ENCODE measurements at places on chromosomes 2 and 18. TPM values are rescaled to one million over a fixed set of nuclear protein-coding genes. Genes with fewer than 3 reads are reported as not detected.

The ZNF24 gene
- total RNA-seq = 55.2 TPM

The MGAT4A gene
- 80.6 TPM for total RNA-seq

DNA sequence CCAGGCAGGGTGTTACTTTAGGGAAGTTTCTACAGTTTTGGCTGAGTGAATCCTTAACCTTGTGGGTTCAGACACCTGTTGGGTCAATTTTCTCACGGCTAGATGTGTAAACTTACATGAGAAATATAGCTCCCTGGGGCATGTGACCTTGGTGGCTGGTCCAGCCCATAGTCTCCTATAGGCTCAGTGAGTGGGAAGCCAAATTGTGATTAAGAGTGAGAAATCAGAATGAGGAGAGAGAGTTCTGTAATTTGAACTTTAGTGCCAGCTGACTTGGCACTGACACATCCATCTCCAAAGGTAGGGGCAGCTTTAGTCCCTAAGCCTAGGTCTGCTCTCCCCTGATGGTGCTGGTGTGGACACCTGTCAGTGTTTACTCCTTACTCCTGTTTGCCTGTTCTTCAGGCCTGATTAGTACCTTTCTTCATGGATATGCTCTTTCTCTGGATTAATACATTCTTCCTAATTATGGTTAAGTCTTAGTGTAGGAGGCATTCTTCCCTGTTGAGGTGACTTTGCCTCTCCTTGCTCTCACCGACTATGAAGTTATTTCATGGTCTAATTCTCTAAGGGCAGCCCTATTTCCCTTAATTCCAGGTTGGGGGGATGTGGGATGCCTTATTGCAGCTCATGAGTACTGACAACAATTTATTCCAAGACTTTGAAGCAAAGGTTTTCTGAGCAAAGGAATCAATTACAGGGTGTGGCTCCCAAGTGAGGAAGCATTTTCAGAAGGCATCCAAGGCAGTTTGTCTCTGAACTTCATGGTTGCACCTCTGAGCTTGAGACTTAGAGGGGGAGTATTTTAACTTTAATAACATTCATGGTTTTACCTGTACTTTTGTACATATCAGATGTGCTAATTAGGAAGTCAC lies 177.3 kb downstream of the DYSF start:
- peaks cover 20% of the 10 kb centered on the region for H3K27me3 ChIP-seq
- no peak for DNase-seq
- no peak overlapping the region for H3K27ac ChIP-seq
- H3K4me1 ChIP-seq = no peaks in the 10 kb centered on the region
- H3K4me3 ChIP-seq = no peak overlapping the region

GRCh38 chr2:54038835-54039234 lies 68.0 kb upstream of the PSME4 start:
- no peaks in the 10 kb centered on the region for H3K27me3 ChIP-seq
- H3K27ac ChIP-seq = no peak overlapping the region
- DNase-seq = no peak
- no peaks in the 10 kb centered on the region for H3K4me1 ChIP-seq

- DNase-seq = no peak
- peak overlapping the region; percentile 99 for H3K4me3 ChIP-seq
- peaks cover 4% of the 10 kb centered on the region for H3K36me3 ChIP-seq
- H3K27ac ChIP-seq = no peak overlapping the region
- H3K27me3 ChIP-seq = no peaks in the 10 kb centered on the region
These were observed 1.0 kb upstream of the FAHD2A start for GRCh38 chr2:95401480-95401879.

GRCh38 chr2:236862526-236862925 lies 223.2 kb upstream of the COPS8 start:
- H3K4me3 ChIP-seq = no peak overlapping the region
- H3K27ac ChIP-seq = no peak overlapping the region
- DNase-seq = no peak

The RNF181 gene
- total RNA-seq = 117 TPM

The FOXD4L1 gene
- total RNA-seq = 0.18 TPM

GRCh38 chr18:48683197-48683596 lies 144.4 kb downstream of the CTIF start:
- H3K27me3 ChIP-seq = no peaks in the 10 kb centered on the region
- peaks cover 3% of the 10 kb centered on the region for H3K4me1 ChIP-seq
- H3K4me3 ChIP-seq = no peak overlapping the region
- no peaks in the 10 kb centered on the region for H3K36me3 ChIP-seq

- H3K27me3 ChIP-seq = no peaks in the 10 kb centered on the region
- no peak overlapping the region for H3K4me3 ChIP-seq
- no peaks in the 10 kb centered on the region for H3K4me1 ChIP-seq
- no peak for DNase-seq
These were observed 826 bp downstream of the KCNE4 start for GRCh38 chr2:223052548-223053483.

The PAX8 gene
- total RNA-seq = 1.7 TPM

DNA sequence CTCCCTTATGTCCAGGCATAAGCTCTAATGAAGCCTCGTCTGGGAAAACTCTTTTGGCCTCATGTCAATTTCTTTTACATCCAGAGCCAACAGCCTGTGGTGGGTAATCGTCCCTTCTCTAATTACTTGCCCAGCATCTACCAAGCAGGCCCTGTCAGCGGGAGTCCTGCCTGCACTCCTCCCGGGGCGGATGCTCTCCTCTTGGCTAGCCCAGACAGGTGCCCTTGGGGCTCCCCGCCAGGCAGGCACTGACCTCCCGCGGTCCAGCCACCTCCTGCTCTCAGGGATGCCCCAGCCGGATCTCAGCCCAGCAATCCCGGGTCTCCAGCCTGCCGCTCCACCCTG lies 74.2 kb downstream of the NCAPH start:
- no peaks in the 10 kb centered on the region for H3K36me3 ChIP-seq
- H3K27ac ChIP-seq = no peak overlapping the region
- H3K4me3 ChIP-seq = no peak overlapping the region
- no peak for DNase-seq

DNA sequence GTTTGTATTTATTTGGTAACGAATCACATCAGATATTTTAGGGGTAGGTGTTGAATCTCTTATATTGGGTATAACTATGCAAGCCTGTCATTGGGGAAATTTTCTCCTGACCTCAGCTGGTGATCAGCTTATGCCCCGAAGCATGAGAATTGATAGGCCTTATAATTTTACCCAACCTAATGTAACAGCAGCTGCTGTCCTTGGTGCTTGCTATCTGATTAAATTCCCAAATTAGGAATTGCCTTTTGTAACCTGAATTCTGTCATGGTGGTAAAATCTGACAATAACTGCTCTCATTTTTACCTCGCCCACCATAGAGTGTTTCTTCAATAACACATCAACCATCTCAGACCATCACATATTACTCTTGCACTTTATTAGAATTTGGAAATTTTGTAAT lies 1542.6 kb upstream of the PIK3C3 start:
- no peaks in the 10 kb centered on the region for H3K36me3 ChIP-seq
- no peaks in the 10 kb centered on the region for H3K4me1 ChIP-seq
- DNase-seq = no peak
- no peak overlapping the region for H3K27ac ChIP-seq

GRCh38 chr2:237195396-237196120 lies 109.9 kb downstream of the COPS8 start:
- no peak for DNase-seq
- no peaks in the 10 kb centered on the region for H3K4me1 ChIP-seq
- no peaks in the 10 kb centered on the region for H3K36me3 ChIP-seq
- peaks cover 22% of the 10 kb centered on the region for H3K27me3 ChIP-seq
- no peak overlapping the region for H3K27ac ChIP-seq

DNA sequence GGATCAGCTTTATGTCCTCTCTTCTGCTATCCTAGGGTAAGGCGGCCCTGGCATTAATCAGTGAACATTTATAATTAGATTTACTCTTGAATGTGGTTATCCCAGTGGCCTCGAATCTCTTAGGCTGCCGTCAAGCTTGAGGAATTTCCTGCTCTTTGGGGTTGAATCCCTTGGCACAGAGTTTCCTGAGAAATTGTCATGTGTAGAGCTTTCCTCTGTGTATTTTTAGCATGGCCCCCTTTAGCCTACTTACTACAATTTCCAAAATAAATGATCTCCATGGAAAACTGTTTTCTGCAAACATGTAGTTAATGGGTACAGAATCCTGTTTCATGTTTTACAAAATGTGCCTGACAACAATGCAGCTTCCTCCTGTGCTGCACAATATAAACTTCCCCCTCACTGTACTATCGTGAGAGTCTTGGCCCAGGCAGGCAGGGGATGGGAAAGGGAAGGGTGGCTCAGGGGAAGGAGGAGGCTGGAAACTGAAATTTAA lies 18.1 kb downstream of the NCAPH start:
- H3K36me3 ChIP-seq = peaks cover 75% of the 10 kb centered on the region
- H3K27me3 ChIP-seq = no peaks in the 10 kb centered on the region
- no peak for DNase-seq
- H3K27ac ChIP-seq = no peak overlapping the region
- no peak overlapping the region for H3K4me3 ChIP-seq

DNA sequence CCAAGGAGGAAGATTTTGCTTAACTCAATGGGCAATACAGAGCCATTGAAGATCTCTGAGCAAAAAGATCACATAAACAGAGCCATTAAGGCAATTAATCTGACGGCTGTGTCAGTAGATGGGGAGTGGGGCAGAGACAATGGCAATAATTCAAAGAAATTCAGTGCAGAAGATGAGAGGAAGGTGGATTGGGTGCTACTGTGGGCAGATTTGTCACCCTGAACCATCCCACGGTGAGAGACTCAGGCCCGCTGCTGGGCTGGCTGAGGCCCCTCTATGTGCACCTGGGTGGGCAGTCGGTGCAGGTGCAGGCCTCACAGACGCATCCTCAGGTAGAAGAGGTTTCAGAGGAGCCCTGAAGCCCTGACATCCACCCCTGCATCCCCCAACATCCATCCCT lies 458.6 kb downstream of the EIPR1 start:
- no peaks in the 10 kb centered on the region for H3K36me3 ChIP-seq
- no peak for DNase-seq
- H3K4me3 ChIP-seq = no peak overlapping the region
- H3K27me3 ChIP-seq = no peaks in the 10 kb centered on the region

- peaks cover 1% of the 10 kb centered on the region for H3K27me3 ChIP-seq
- DNase-seq = no peak
- H3K4me1 ChIP-seq = no peaks in the 10 kb centered on the region
- H3K36me3 ChIP-seq = no peaks in the 10 kb centered on the region
These were observed 56.0 kb upstream of the LRPPRC start for GRCh38 chr2:44051593-44052347.

- no peaks in the 10 kb centered on the region for H3K36me3 ChIP-seq
- DNase-seq = no peak
- H3K4me1 ChIP-seq = peaks cover 30% of the 10 kb centered on the region
- peaks cover 7% of the 10 kb centered on the region for H3K27me3 ChIP-seq
- H3K4me3 ChIP-seq = no peak overlapping the region
- H3K27ac ChIP-seq = no peak overlapping the region
These were observed 9.3 kb upstream of the ATL2 start for GRCh38 chr2:38386377-38386776.

The ANXA4 gene
- 86.9 TPM for total RNA-seq

GRCh38 chr2:62774555-62775366 lies 69.2 kb downstream of the EHBP1 start:
- H3K36me3 ChIP-seq = no peaks in the 10 kb centered on the region
- no peak for DNase-seq
- H3K4me3 ChIP-seq = no peak overlapping the region
- H3K4me1 ChIP-seq = peaks cover 3% of the 10 kb centered on the region
- no peak overlapping the region for H3K27ac ChIP-seq
- no peaks in the 10 kb centered on the region for H3K27me3 ChIP-seq

GRCh38 chr2:127308586-127309138 lies 14.7 kb upstream of the ERCC3 start:
- no peaks in the 10 kb centered on the region for H3K4me1 ChIP-seq
- no peak for DNase-seq
- no peaks in the 10 kb centered on the region for H3K27me3 ChIP-seq
- H3K36me3 ChIP-seq = peaks cover 28% of the 10 kb centered on the region
- no peak overlapping the region for H3K27ac ChIP-seq

DNA sequence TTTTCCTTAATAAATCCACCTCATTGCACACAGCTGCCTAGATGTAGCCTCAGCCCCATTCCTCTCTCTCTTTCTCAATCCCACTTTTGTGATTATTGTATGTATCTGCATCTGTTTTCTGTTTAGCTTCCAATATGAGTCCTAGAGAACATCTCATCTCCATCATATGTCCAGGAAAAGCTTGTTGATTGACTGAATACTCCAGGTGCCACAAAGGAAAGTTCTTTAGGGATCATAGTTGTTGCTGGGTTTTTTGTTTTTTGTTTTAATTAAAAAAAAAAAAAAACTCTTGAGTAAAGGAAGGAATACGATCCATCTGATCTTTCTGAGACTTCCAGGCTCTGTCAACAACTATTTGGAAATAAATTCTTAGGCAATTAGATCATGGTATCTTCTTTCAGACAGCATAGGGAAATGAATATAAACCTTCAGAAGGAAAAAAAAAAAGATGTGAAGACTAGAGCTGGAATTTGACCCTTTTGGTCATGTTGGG lies 42.5 kb downstream of the KIAA2012 start:
- no peaks in the 10 kb centered on the region for H3K4me1 ChIP-seq
- no peak overlapping the region for H3K4me3 ChIP-seq
- H3K27me3 ChIP-seq = peaks cover 23% of the 10 kb centered on the region
- no peaks in the 10 kb centered on the region for H3K36me3 ChIP-seq
- H3K27ac ChIP-seq = no peak overlapping the region

The C1QL2 gene
- total RNA-seq = not detected

- no peak overlapping the region for H3K4me3 ChIP-seq
- no peak overlapping the region for H3K27ac ChIP-seq
- no peak for DNase-seq
- H3K36me3 ChIP-seq = no peaks in the 10 kb centered on the region
- H3K4me1 ChIP-seq = no peaks in the 10 kb centered on the region
- peaks cover 4% of the 10 kb centered on the region for H3K27me3 ChIP-seq
These were observed 109.1 kb upstream of the DNAJC10 start for GRCh38 chr2:182606728-182607681.

- H3K36me3 ChIP-seq = no peaks in the 10 kb centered on the region
- H3K4me1 ChIP-seq = no peaks in the 10 kb centered on the region
- H3K27ac ChIP-seq = no peak overlapping the region
- H3K27me3 ChIP-seq = peaks cover 3% of the 10 kb centered on the region
- no peak for DNase-seq
These were observed 139.1 kb upstream of the SKOR2 start for GRCh38 chr18:47390410-47391024.

- no peak for DNase-seq
- peaks cover 43% of the 10 kb centered on the region for H3K4me1 ChIP-seq
- peak overlapping the region; percentile 35 for H3K4me3 ChIP-seq
- peaks cover 5% of the 10 kb centered on the region for H3K27me3 ChIP-seq
- H3K36me3 ChIP-seq = peaks cover 4% of the 10 kb centered on the region
- peak overlapping the region; percentile 59 for H3K27ac ChIP-seq
These were observed 510.3 kb downstream of the RNF144A start for GRCh38 chr2:7427293-7428060.
